NCI-H2081 (cell line): ENCODE measurements at places on chromosomes 6 and 20.
A peak's percentile ranks its signal among the peaks of the same experiment; 100 is the strongest.

DNA sequence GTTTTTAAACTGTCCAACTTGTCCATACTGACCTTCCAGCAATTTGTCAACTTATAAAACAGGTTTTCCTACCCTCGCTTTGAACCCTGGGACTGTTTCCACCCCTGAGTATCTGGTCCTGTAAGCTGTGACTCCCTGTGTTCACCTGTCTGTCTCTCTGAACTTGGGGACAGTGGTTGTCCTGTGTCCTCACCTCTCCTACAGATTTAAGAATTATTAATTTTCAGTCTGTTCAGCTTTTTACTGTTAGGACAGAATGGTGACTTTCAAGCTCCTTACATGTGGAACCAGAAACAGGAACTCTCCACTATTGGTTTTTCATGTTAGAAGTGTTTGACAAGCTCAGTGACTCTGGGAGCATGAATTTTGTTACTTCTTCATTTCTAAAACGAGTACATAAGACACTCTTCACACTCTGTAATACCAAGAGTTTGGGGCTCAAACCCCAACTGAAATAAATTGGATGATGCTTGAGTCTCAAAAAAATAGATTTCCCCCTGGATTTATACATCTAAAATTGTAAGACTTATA lies 713.9 kb downstream of the COL12A1 start:
- no peak for DNase-seq

DNA sequence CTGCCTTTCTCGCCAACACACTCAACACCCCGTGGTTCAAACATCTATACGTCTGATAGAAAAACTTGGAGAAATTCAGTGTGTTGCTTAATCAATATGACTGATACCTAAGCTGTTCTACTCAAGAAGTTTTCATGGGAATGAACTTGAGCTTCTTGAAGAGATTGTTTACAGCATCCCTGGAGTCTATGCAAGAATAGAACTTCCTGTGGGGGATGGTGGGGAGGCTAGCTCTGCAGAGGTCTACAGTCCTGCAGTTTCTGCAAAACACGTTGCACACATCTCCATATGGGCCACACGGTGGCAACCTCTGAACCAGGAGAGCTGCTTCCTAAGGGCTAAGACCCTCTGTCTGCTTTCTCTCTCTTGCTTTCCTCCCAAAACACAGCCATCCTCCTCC lies 32.7 kb upstream of the FANCE start:
- DNase-seq = no peak

DNA sequence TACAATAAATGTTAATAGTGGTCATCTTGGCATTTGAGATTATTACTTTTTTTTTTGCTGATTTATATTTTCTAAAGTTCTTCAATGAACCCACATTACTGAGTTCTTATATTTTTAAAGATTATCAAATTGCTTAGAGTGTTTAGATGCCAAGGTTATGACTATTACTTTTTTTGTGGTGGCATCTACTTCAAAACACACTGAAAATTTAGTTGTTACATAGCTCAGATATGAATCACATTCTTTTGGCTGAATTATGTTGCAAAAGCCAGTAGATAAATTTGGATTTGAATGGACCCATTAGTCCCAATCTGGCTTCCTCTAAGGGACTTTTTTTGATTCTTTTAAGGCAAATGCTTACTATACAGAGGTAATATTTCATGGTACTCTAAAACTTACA lies 8.9 kb downstream of the UTRN start:
- no peak for DNase-seq

GRCh38 chr6:75603106-75603420 lies 1.4 kb downstream of the SENP6 start:
- DNase-seq = no peak

DNA sequence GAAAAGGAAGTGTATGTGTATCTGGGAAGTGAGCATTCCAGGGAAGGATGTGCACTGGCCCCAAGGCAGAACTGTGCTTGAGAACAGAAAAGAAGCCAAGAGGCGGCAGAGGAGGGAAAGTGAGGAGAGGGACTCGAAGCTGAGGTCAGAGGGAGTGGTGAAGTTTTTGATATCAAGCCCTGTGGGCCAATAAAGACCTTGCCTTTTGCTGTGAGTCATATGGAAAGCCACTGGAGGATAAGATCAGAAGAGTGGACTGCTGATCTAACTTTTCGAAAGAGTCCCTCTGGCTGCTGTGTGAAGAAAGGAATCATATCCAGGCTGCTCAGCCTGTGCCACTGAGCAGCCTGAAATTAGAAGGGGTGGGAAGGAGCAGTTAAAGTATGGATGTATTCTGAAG lies 99.4 kb downstream of the EYA4 start:
- DNase-seq = no peak

- DNase-seq = peak; percentile 19
Measured at GRCh38 chr6:139855671-139856311, 481.3 kb upstream of the CITED2 start.
